ENCODE measurements at places on chromosomes 2 and 18.

- no peak for DNase-seq
These were observed 311.4 kb downstream of the PTPRM start for GRCh38 chr18:7878265-7879211.

GRCh38 chr2:195003881-195004471 is 653.0 kb upstream of the SLC39A10 start:
- no peak for DNase-seq

- peak; percentile 61 for DNase-seq
These were observed 12.7 kb upstream of the CDH2 start for GRCh38 chr18:28189400-28190239.

GRCh38 chr2:227576110-227576509 is 22.6 kb upstream of the SCYGR2 start:
- no peak for DNase-seq

DNA sequence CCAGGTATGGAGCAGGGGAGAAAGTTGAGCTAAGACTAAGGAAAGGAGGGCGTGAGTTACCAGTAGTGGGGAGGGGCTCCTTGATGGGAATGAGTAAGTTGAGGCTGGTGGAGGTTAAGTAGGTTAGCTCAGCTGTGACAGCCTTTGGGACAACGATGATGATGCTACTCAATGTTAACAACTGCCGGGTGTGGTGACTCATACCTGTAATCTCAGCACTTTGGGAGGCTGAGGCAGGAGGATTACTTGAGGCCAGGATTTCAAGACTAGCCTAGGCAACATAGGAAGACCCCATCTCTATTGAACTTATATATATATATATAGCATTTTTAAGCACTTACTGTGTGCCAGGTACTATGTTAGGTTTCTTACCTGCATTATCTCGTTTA is 48.4 kb downstream of the HK2 start:
- no peak for DNase-seq

DNA sequence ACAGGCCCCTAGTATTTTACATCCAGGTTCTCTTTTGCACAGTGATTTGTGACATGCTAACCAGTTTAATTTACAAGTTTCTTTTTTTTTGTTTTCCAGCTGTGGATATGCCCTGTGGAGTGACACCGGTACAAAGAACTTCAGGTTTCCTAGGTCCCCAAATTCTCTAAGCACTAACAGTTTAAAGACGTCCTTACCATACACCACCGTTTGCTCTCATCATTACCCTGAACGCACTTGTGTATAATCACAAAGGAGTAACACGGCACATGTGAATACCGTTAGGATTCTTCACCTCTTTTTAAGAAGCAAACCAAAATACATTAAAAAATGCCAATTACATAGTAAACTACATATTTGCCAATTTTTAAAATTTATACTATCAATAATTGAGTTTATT is 853 bp downstream of the LANCL1 start:
- no peak for DNase-seq

- DNase-seq, result no peak
These were observed 4.9 kb upstream of the DRC1 start for GRCh38 chr2:26396734-26397298.

- no peak for DNase-seq
These were observed 81.0 kb downstream of the ALPK2 start for GRCh38 chr18:58547864-58548263.

DNA sequence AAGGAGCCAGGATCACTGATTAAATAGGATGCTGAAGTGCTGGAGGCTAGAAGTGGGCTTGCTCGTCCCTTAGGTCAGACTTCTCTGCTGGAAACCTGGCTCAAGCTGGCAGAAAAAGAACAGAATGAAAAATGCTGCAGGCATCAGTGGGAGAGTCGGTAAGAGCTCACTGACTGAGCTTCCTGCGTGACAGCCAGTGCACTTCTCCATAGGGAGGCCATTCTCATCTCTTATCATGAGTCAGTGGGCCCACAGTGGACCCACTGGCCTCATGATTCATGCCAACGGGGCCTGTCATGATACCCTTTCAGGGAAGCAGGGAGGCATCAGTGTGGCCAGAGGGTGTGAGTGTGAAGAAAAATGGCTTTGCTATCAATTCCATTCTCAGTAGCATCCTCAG is 498.2 kb downstream of the PTPRM start:
- no peak for DNase-seq

DNA sequence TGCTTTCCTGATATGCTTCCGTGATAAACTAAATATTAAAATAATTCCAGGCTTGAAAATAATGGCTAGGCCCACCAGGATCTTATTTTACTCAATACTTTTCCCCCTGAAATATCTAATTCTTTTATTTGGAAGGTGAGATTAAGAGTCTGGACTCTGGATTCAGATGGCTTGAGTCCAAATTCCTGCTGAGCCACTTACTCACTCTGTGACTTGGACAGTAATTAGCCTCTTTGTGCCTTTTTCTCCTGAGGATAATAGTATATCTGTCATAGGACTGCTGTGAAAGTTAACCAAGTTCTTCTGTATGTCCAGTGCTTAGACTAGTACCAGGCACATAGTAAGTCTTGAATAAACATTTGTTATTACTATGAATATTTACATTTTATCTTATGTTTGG is 127.3 kb upstream of the ERBB4 start:
- no peak for DNase-seq

- no peak for DNase-seq
These were observed 1.9 kb upstream of the ITGB6 start for GRCh38 chr2:160201849-160202539.

- no peak for DNase-seq
These were observed 168.1 kb upstream of the TACR1 start for GRCh38 chr2:75367401-75367800.

DNA sequence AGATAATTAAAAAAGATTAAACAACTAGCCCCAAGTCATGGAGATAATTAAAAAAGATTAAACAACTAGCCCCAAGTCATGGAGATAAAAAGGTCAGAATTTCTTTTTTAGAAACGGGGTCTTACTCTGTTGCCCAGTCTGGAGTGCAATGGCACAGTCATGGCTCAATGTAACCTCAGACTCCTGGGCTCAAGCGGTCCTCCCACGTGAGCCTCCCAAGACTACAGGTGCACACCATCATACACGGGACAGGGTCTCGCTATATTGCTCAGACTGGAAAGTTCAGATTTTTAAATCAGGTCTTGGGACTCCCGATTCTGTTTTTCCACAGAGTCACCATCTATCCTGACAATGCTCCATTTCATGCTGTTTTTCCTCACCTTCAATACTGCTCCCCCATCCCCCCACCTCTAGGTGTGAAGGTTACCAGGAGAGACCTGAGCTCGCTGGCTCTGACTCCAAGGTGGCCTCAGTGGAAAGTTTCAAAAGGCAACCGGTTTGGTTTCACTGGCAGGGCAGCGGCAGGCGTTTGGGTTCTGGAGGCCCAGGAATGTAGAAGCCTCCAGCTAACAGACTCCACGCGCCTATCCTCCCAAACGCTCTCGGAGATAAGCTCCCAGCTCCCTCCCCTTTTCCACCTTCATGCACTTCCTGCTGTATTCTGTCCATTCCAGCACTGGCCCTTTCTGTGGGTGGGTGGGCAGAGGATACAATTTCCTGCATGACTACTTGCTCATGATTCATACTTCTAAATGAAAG is 2.9 kb upstream of the SEMA4C start:
- DNase-seq, result no peak

GRCh38 chr2:237096911-237097310 is 11.2 kb downstream of the COPS8 start:
- DNase-seq, result no peak

- no peak for DNase-seq
These were observed 1.6 kb upstream of the RAB11FIP5 start for GRCh38 chr2:73114273-73114867.

- DNase-seq, result no peak
These were observed 274.7 kb upstream of the SIX2 start for GRCh38 chr2:45283764-45284620.

DNA sequence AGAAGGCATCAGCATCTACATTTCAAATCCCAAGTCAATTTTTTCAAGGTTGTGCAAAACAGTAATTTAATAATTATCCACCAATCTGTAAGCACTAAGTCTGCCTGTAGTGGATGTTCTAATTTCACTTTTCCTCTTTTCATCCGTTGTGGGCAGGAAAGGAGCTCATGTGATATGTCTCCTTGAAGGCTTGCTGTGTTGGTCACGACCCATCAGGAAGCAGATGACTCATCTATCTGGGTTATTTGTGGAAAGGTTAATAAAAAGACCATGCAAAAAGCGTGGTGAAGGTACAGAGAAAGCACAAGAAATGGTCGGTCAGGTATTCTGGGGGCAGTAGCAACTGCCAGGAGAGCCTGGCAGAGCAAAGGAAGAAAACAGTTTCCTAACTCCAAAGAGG is 476.7 kb upstream of the RAB6C start:
- DNase-seq, result no peak

DNA sequence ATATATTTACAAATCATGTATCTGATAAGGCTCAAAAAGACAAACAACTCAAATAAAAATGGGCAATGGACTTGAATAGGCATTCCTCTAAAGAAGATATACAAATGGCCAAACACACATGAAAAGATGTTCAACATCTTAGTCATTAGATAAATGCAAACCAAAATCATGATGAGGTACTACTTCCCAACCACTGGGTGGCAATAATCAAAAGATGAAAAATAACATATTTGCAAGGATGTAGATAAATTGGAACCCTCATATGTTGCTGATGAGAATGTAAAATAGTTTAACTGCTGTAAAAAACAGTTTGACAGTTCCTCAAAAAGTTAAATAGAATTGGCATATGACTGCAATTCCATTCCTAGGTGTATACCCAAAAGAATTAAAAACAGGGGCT is 132.3 kb downstream of the TTC32 start:
- DNase-seq, result no peak

GRCh38 chr2:14634182-14634488 is 1.6 kb downstream of the LRATD1 start:
- no peak for DNase-seq

- DNase-seq, result peak; percentile 76
These were observed 85.3 kb downstream of the SPP2 start for GRCh38 chr2:234135750-234136221.

DNA sequence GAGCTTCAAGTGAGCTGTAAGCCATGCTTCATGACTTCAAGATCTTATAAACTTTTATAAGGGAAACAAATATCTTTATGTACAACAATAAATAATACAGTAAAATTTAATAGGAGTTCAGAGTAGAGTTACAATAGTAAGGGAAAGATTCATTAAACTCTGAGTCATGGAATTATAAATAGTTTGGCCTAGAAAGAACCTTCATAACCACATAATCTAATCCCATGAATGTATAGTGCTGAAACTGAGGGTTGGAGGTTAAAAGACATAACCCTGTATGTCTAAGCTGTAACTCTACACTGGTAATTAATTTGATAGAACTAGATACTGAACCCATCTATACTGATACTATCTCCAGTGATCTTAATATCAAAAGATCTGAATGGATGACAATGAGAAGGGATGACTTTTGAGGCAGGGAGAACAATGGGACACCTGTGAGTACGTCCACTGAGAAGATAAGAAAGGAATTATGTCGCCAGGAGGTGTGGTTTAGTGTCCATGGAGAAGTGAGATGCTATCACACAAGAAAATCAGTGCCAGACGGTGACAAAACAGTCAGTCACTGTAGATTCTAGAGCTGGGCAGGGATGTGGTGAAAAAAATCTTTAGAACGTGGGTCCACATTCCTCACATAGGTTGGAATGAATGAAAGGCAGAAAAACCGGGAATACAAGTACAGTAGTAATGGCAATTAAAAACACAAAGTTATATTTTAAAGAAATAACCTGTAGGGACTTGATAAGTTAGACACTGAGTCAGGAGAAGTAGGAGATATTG is 1.1 kb downstream of the IL1F10 start:
- no peak for DNase-seq

GRCh38 chr18:75478996-75479880 is 51.7 kb upstream of the SMIM21 start:
- DNase-seq, result no peak

- no peak for DNase-seq
These were observed 32.5 kb downstream of the CFLAR start for GRCh38 chr2:201148434-201148990.

GRCh38 chr2:21939967-21940366 is 816.2 kb downstream of the TDRD15 start:
- no peak for DNase-seq

- DNase-seq, result no peak
These were observed 29.9 kb upstream of the AGAP1 start for GRCh38 chr2:235463893-235464292.

- DNase-seq, result no peak
These were observed 82.6 kb downstream of the MBP start for GRCh38 chr18:77049938-77050337.

DNA sequence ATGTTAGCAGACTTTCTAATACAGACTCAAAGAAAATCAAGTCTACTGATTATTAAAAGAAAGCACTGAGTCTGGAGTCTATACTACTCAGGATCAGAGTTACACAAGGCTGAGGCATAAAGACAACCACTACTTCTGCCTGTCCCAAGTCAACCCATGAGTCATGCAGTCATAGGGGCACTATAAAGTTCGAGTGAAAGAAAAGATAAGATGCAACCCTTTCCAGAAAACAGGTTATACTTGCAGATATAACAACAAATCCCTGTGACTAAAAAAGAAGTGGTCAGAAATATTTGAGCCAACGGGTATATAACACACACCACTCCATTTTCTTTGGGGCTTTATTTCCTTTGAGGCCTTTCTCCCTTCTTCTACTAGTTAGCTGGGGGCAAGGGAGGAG is 18.6 kb upstream of the SCRN3 start:
- DNase-seq, result no peak

DNA sequence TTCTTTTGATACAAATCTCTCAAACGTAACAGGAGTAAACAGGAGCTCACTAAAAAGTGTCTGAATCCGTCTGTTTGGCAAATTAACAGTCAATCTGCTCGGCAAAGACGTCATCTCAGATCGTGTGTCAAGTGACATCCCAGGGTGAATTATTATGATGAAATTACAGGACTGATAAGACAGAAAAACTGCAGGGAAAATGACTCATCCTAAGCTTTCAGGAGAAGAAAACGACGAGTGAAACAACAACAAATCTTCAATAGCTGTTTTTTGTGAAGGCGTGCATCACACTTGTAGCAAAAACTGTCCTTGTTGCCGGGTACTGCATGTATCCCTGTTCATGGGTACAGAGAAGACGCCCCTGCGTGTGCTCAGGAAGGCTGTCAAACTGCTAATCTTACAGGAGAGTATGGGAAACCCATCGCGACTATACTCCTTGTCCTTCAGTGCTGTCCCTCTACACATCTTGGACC is 24.9 kb downstream of the EPB41L3 start:
- no peak for DNase-seq

GRCh38 chr2:162591403-162592083 is 247.0 kb downstream of the KCNH7 start:
- no peak for DNase-seq

DNA sequence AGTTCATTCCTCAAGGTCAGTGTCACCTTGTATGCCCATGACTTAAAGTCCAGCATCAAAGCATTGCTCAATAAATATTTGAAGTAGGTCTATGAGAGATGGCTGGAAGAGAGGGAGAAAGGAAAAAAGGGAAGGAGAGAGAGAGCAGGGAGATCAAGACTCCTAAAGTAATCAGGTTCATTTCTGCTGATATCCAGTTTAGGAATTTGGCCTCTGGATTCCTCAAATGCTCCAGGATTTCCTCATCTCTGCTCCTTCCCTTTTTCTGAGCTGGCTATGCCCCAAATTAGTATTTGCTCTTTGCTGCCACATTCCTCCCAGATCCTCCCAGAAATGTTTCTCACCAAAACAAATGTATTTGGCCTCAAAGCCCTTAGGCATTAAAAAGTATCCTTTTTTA is 739.4 kb upstream of the CHAC2 start:
- no peak for DNase-seq

- no peak for DNase-seq
These were observed 428.1 kb downstream of the SETBP1 start for GRCh38 chr18:45108754-45109153.

Data from WTC11 (cell line).